ENCODE measurements at places on chromosomes 16 and 17.

DNA sequence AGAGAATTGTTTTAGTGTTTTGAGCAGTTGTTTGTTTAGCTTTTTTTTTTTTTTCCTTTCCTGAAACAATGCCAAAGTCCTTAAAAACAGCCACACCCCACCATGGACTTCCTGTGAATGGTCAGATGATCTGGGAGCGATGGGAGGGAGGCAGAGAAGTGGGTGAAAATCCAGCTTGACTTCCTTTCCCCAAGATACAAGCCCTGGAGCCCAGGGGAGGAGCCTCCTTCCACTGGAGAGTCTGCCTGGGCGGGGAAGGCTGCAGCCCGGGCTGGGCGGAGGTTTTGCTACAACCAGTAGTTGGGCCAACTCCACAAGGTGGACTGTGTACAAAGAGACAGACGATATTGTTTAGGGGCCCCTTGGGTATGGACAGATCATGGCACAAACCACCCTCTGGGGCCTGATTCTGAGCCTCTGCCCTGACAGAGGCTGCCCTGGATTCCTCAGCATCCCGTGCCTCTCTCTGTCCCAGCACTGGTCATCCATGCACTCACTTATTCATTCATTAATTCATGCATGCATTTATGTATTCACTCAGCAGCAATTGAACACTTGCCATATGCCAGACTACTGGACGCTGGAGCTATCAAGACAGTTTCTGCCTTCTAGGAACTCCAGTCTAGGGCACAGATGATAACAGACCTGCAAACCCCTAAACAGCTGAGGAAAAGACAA lies 29.8 kb downstream of the WSB1 start:
- no peak for DNase-seq

DNA sequence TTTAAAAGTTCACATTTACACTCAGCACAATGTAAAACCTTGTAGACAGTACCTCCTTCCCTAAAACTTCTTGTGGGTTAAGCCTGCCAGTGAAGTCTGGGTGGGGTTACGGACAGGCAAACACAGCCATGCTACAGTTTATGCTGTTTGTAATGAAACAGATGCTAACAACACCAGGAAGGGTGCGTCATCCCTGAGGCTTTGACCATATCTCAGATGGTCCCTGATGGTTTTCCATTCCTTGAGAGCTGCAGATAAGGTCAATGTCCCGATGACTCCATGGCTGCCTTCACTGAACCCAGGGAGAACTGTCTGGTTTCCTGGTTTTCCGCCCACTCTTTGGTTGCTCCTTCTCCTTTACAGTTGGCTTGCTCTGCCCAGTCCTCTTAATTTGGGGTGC lies 29.1 kb downstream of the GAS7 start:
- no peak for DNase-seq

DNA sequence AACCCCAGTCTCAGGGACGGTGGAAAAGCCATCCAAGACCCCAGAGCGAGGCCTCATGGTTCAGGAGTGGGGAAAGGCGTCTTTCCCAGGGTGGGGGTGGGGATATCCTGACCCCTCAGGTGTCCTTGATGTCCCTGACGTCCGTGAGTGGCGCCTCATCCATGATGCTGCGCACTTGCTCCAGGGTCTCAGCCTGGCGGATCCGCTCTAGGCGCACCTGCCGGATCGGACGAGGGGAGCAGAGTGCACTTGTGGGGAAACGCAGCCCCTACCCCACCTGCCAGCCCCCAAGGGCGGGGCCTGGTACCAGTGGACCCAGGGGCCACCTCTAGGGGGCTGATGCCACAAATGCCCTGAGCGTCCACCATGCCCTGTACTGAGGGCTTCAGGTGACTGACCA lies 20.2 kb downstream of the RABEP2 start:
- no peak for DNase-seq

DNA sequence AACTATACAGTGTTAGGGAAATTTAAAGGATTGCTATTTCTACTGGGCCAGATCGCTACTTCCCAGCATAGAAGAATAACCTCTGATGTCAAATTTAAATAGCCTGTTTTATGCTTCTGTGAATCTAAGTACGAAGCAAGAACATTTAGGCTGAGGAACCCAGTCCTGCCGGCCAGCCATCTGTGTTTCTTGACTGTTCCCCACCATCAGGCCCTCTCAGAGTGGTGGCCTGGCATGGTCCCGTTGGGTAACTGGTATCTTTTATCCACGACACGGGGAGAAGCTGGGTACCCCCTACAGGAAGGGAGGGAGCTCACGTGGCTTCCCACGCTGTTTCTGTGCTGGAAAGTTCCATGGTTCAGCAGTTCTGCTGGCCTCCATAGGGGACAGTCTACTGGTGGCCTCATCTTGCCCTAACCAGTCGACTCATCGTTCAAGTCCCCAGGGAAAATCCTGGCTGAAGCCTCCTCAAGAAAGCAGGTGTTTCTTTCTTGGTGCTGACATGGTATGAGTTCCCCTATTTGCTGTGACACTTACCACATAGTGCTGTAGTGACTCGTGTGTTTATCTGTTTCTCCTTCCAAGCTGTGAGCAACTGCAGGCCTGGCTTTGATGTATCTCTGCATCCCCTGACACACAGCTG lies 201.7 kb upstream of the NLRP1 start:
- DNase-seq: no peak

- no peak for DNase-seq
Observed at GRCh38 chr17:49370971-49371834, 9.2 kb upstream of the ZNF652 start.

DNA sequence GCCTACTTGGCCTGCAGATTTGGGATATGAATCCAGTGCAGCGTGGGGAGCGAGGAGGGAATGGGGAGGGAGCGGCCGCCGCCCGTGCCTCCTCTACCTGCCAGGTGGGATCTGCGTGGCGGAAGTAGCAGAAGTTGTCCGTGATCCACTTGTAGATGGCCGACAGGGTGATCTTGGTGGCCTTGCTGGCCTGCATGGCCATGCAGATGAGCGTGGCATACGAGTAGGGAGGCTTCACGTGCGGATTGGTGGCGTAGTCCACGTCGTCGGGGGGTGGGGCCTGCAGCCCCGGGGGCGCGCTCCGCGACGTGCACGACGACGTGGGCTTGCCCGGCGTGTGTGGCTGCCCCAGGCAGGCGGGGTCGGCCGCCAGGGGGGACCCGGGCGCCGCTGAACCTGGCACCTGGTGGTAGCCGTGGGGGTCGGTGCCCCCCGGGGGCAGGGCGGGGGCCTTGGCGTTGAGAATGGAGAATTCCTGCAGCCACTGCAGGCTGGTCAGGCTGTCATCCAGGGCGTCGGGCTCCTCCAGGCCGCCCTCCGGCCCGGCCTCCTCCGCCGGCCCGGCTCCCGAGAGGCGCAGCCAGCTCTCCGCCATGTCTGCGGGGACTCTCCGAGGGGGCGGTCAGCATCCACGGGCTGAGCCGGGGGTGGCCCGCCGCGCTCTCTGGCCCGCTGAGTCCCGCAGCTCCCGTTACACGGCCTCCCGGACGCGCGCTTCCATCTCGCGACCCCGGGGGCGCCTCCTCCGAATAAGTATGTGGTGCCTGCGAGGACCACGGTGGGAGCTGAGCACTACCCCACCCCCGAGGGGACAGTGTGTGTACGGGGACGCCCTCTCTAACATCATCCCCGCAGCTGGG lies 1.0 kb downstream of the FOXJ1 start:
- no peak for DNase-seq

GRCh38 chr17:54736573-54736972 lies 164.1 kb upstream of the TOM1L1 start:
- DNase-seq: no peak

- DNase-seq: no peak
Observed at GRCh38 chr16:11010575-11011221, 66.3 kb downstream of the CLEC16A start.

DNA sequence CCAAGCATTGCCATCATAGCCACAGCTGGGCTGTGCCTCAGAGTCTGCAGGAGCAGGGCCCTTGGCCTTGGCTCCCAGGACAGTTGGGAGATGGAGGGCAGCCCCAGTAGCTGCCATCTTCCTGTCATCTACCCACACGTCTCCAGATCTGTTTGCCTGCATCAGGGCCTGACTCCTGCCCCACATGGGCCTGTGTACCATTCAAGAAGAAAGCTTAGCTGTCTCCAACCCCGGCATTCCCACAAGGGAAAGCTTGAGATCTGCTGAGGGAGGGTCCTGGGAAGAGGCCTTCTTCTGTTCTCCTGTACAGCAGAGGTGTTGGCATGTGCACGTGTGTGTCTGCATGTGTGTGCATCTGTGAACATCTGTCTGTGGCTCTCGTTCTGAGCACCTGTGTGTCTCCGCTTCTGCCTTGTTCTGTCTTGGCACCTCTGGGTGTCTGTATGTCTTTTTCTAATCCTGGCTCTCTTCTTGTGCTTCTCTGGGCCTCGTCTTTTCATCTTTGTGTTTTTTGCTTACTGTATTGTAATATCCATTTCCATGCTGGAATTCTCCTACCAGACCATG lies 122.2 kb downstream of the MRM1 start:
- no peak for DNase-seq

DNA sequence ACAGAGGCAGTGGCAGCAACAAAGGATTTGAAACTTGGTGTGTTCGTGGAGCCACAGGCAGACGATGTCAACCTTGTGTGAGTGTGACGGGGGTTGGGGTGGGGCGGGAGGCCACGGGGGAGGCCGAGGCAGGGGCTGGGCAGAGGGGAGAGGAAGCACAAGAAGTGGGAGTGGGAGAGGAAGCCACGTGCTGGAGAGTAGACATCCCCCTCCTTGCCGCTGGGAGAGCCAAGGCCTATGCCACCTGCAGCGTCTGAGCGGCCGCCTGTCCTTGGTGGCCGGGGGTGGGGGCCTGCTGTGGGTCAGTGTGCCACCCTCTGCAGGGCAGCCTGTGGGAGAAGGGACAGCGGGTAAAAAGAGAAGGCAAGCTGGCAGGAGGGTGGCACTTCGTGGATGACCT lies 25.5 kb downstream of the STH start:
- no peak for DNase-seq

- DNase-seq: no peak
Observed at GRCh38 chr17:10633738-10634379, 23.2 kb downstream of the MYH3 start.

DNA sequence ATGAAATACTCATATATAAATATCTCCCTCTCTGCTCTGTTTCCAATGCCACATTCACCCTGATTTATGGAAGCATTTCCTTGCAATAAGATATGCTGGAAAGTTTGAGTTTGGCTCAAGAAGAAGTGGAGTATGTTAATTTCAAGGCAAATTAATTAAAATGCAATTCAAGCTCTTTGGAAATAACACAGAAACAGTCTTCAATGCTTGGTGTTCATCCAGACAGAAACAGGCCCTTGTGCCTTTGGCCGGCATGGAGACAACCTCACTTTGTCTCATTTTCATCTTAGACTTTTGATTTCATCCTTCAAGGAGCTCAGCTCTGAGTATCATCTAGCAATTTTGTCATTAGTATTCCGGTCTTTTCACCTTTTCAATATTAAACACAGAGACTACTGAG lies 210.0 kb downstream of the C16orf95 start:
- no peak for DNase-seq

DNA sequence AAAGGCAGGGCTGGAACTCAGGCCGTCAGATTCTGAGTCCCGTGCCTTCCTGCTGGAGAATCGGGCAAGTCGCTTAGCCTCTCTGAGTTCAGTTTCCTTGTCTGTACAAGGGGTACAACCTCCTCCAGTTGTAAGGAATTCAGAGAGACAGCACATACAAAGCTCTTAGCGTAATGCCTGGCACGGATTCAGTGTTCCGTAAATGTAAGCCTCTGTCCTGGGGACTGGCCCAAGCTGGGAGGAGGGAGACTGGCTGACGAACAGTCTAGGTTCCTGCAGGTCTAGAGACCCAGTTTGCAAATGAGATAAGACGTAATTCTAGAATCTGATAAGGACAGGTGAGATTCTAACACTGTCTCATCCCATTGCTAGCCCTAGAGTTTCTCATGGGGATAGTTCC lies 9.9 kb downstream of the METTL22 start:
- no peak for DNase-seq

DNA sequence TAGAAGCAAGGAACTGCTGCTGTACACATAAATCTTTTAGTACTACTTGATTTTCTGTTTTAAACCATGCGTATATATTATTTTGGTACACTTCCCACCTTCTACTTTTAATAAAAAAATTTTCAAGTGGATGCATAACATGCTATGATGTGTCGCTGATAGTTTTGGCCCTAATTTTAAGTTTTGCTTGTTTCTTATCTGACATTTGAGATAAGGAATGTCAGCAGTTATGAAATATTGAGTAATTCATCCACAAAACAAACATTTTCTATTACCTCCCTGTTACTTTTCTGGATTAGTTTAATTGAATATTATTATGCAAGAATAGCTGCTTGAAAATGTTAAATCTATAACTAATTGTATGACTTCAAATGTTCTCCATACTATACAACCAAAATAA lies 35.8 kb downstream of the N4BP1 start:
- DNase-seq: no peak

DNA sequence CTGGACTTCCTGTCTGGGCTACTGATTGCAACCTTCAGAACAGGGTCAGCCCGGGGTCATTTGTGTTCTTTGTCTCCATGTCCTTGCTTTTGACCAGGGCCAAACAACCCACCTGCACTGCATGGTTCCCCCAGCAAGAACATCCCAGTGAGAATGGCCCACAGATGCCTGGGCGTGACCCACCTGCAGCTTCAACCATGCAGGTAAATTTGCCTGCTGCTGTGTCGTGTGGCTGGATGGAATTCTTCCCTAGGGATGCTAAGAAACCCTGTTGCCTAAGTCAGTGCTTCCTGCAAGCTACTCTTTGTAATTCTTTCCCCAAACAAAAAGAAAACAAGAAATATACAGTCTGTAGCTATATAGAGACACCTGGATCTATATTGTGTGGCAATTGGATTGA lies 12.5 kb downstream of the CDH13 start:
- no peak for DNase-seq

- DNase-seq: no peak
Observed at GRCh38 chr16:84631886-84632285, 14.0 kb upstream of the COTL1 start.

DNA sequence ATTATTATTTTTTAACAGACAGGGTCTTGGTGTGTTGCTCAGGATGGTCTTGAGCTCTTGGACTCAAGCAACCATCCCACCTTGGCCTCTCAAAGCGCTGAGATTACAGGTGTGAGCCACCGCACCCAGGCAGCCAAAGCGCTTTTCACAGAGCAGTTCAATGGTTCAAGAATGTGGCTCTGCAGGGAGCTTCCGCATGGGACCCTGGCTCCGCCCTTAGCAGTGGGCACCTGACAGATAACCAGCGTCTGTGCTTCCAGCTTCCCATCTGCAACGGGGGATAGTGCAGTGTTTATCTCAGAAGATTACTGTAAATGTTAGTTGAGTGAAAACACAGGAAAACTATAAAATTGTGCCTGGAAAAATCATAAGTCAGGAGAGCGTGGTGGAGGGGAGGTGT lies 99.4 kb downstream of the KCNJ12 start:
- no peak for DNase-seq

- no peak for DNase-seq
Observed at GRCh38 chr16:1680361-1680760, 2.3 kb downstream of the JPT2 start.

DNA sequence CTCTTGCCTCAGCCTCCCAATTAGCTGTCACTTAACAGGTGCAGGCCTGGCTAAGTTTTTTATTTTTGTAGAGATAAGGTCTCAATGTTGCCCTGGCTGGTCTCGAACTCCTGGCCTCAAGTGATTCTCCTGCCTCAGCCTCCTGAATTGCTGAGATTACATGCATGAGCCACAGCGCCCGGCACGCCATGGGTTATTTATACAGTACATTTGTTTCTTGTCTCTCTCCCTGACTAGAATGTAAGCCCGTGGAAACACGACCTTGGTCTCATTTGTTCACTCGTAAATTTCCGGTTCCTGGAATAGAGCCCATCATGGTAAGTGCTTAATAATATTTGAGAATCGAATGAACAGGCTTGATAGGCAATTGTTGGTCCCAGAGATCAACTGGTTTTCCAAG lies 2.0 kb downstream of the SLC25A19 start:
- DNase-seq: no peak

Data from T-helper 9 cell (primary cell).